Adrenal gland (tissue), 19 donors: ENCODE measurements at places on chromosomes 7 and 10.

DNA sequence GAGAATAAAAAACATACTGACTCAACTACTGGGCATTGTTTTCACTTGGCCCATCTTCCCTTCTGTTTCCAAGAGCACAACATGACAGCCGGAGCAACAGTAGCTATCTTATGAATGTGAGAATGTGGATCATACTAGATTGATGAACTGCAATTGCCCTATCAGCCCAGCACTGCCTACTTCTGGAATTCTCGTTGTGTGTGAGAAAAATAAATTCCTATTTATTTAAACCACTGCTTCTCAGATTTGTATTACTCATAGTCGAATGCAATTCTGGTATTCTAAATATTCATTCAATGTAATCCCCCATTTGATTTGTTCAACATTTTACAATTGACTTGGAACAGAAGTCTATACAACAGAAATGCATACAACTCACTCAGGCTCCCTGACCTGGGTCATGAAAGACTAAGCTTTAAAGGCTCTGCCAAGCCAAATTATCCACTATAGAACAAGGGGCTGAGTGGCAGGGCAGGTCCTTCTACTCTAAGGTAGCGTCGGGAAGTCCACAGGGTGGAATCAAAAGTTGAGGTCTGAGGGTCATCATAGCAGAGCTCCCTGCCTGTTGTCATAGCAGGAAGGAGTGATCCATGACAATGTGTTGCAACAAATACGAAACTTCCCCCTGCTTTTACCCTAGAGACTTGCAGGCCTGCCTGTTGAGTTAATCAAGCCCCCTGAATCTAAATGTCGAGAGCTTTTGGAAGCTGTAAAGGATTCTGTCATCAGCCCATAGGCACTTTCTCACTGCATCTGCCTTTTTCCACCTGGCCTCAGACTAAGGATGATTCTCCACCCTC, 12.4 kb upstream of the JAZF1 start:
- H3K4me1 ChIP-seq, result no peaks in the 10 kb centered on the region
- DNase-seq, result no peak
- no peak overlapping the region for H3K27ac ChIP-seq
- no peak overlapping the region for H3K4me3 ChIP-seq
- no peaks in the 10 kb centered on the region for H3K27me3 ChIP-seq

DNA sequence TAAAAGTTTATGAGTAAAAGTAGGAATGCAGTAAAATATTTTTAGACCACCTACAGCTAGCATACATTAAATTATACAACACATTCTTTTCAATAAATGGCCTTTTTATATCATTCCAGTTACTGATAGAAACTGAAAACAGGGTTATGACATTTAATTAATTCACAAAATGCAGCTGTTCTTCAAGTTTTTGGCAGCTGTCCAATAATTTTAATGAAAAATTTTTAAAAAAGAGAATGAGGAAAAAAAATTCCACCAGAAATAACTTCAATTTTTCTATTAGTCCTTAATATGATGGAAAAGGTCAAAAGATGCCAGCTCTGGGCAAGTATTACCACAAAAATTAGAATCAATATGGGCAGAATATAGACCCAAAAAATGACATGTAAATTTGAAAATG, 11.9 kb upstream of the LRRC72 start:
- H3K4me3 ChIP-seq, result no peak overlapping the region
- H3K4me1 ChIP-seq, result no peaks in the 10 kb centered on the region
- DNase-seq, result no peak
- no peaks in the 10 kb centered on the region for H3K36me3 ChIP-seq

GRCh38 chr7:93765475-93765874, 125.1 kb downstream of the TFPI2 start:
- no peaks in the 10 kb centered on the region for H3K36me3 ChIP-seq
- DNase-seq, result no peak
- no peak overlapping the region for H3K4me3 ChIP-seq
- H3K27me3 ChIP-seq, result no peaks in the 10 kb centered on the region
- H3K4me1 ChIP-seq, result no peaks in the 10 kb centered on the region

DNA sequence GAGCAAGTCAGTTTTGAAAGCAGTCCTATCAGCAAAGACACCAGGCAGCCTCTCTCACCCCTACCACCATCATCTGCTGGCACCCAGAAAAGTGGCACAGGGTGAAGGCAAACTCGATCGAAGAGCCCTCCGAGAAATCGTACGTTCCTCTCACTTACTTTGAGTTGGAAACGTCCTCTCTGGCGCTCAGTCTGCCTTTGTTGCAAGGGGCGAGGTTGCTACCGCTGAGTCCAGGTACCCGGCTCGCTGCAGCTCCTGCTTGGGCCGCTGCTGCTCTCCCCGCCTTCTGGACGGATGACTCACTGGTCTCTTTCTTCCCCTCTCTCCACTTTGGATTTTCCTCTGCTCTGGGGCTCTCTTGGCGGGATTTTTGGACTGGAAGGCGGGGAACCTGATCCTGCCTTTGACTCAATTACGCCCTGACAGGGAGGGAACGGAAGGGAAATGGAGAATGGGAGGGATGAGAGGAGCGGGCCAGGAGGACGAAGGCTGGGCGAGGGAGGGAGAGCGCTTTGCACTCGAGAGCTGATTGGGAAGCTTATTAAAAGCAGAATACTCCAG, at the start of gene PTN:
PTN (minus strand) TSS at position 453 of the 561 bp plus-strand sequence. CDS start 88,760 bp downstream, outside the sequence.
- peak; percentile 43 for DNase-seq
- no peaks in the 10 kb centered on the region for H3K27me3 ChIP-seq
- H3K36me3 ChIP-seq, result no peaks in the 10 kb centered on the region
- H3K27ac ChIP-seq, result no peak within 1 kb of the TSS
- H3K4me1 ChIP-seq, result no peaks in the 10 kb centered on the region

DNA sequence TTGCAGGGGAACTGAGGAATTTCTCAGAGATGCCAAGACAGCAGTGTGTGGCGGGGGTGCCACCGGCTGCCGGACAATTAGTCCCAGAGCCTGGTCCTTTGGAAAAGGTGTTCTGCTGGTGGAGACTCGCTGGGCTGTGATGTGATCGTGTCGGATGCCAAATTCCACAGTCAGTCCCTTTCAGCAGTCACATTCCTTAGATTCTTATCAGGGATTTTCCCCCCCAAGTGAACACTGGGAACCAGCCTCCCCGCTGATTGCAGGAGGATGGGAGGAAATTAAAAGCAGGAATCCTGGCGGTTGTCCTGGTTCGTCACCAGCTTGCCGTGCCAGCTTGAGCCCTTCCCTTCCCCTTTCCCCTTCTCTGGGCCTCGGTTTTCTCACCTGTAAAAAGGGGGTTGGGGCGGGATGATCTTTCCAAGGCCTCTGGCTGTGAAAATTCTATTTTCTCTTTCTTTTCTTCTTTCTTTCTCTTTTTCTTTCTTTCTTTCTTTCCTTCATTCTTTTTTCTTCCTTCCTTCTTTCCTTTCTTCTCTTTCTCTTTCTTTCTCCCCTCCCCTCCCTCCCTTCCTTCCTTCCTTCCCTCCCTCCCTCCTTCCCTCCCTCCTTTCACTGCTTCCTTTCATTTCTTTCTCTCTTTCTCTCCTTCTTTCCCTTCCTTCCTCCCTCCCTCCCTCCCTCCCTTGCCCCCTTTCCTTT, 39.6 kb downstream of the COL26A1 start:
- H3K27ac ChIP-seq, result peak overlapping the region; percentile 40
- H3K4me1 ChIP-seq, result no peaks in the 10 kb centered on the region
- peak; percentile 62 for DNase-seq
- H3K27me3 ChIP-seq, result no peaks in the 10 kb centered on the region
- H3K36me3 ChIP-seq, result no peaks in the 10 kb centered on the region

DNA sequence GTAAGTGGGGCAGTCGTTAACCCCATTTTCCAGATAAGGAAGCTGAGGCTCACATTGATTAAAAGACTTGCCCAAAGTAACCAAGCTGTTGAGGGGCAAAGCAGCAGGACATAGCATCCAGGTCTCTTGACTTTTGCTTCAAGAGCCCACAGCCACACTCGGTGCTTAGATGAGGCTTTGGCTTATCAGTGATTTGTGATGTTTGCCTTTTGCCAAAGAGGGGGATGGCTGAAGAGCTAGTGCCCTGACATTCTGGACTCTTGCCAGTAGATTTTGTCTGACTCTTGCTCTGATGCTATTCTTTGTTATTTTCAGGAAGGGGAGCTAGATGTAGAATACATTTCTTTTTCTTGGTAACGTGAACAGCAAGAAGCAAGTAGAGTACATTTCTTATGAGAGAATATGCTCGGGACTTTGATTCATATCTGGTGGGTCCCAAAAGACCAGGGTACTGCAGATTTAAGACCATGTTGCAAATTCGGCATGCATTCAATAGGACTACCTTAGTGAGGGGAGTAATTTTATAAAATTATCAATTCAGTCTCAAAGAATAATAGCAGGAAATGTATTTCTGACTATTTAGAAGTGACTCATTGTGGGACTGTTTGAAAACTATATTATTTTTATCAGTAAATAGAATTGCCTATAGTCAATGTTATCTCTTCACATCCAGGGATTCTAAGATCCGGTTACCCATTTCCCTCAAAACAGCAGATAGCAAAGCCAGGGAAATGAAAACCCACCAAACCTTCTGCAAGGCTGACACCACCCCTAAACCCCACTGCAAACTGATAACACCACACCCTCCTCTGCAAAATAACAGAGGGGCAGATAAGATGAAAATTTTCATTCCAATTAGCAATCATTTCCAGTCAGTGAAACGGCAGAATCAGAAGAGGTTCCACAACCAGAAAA, 180.0 kb upstream of the BMPER start:
- H3K36me3 ChIP-seq, result no peaks in the 10 kb centered on the region
- H3K4me1 ChIP-seq, result no peaks in the 10 kb centered on the region
- H3K4me3 ChIP-seq, result no peak overlapping the region
- H3K27ac ChIP-seq, result no peak overlapping the region
- no peaks in the 10 kb centered on the region for H3K27me3 ChIP-seq

GRCh38 chr10:111525696-111526095, 448.9 kb downstream of the ADRA2A start:
- no peaks in the 10 kb centered on the region for H3K4me1 ChIP-seq
- no peaks in the 10 kb centered on the region for H3K27me3 ChIP-seq
- no peak overlapping the region for H3K4me3 ChIP-seq
- H3K36me3 ChIP-seq, result no peaks in the 10 kb centered on the region
- no peak overlapping the region for H3K27ac ChIP-seq
- DNase-seq, result no peak

DNA sequence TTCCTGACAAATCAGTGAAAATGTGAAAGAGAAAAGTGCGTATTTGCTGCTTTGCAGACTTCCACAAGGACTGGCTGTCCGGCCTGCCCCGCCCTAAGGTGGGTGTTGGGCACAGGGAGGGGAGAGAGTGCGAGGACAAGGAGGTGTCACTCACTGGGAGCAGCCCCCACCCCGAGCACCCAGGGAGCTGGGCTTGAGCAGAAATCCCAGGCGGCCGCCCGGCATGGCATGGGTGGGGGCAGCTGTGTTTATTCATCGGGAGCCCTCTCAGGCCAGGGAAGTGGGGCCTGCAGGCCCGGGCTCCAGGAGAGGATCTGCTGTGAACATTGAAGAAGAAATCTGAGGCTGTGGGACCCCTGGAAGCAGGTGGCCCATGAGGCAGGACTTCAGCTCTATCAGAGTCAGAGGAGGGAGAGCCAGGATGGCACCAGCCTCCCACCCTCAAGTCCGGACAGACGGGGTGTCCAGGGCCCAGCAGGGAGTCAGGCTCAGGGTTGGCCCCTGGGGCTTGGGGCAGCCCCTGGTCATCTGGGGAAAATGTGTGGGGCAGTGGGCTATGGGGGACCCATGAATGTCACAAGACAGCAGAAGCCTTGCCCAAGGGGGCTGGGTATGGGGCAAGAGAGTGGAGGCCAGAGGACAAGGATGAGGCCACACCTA, 164.4 kb upstream of the PPP2R2D start:
- no peaks in the 10 kb centered on the region for H3K27me3 ChIP-seq
- no peaks in the 10 kb centered on the region for H3K4me1 ChIP-seq
- DNase-seq, result no peak
- no peak overlapping the region for H3K27ac ChIP-seq

DNA sequence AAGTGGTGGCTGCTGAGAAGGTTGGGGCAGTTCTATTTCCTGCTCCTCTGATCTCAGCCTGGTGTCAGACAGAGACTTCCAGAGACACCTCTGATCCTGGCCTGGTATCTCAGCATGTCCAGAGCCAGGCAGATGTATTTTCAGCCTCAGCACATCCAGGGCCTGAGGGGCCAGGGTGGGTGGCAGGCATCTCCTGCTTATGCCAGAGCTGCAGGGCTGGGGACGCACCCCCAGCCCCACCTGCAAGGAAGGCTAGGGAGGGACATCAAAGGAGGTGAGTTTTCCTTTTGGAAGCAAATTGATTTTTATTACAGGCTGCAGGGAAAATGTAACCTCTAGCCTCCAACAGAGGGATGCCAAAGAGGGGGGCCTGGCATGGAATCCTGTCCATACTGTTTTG, 36.7 kb downstream of the CFAP46 start:
- no peak for DNase-seq
- H3K36me3 ChIP-seq, result no peaks in the 10 kb centered on the region
- H3K4me3 ChIP-seq, result no peak overlapping the region
- H3K27ac ChIP-seq, result no peak overlapping the region
- H3K4me1 ChIP-seq, result no peaks in the 10 kb centered on the region

DNA sequence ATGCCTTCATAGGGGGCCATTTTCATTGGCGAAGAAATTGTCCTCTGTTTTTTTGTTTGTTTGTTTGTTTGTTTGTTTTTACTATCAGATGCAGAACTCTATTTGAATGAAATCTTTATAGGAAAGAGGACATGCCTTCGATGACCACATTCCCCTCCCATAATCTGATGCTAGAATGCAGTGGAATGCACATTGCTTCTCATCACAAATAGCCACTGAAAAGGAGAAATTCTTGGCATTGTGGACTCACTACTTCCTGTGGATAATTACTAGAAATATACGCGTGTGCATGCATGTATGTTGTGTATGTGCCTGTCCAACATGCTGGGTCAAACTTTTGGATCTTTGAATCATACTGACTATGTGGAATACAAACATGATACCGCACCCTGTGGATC, 70.5 kb upstream of the SFMBT2 start:
- H3K4me3 ChIP-seq, result no peak overlapping the region

DNA sequence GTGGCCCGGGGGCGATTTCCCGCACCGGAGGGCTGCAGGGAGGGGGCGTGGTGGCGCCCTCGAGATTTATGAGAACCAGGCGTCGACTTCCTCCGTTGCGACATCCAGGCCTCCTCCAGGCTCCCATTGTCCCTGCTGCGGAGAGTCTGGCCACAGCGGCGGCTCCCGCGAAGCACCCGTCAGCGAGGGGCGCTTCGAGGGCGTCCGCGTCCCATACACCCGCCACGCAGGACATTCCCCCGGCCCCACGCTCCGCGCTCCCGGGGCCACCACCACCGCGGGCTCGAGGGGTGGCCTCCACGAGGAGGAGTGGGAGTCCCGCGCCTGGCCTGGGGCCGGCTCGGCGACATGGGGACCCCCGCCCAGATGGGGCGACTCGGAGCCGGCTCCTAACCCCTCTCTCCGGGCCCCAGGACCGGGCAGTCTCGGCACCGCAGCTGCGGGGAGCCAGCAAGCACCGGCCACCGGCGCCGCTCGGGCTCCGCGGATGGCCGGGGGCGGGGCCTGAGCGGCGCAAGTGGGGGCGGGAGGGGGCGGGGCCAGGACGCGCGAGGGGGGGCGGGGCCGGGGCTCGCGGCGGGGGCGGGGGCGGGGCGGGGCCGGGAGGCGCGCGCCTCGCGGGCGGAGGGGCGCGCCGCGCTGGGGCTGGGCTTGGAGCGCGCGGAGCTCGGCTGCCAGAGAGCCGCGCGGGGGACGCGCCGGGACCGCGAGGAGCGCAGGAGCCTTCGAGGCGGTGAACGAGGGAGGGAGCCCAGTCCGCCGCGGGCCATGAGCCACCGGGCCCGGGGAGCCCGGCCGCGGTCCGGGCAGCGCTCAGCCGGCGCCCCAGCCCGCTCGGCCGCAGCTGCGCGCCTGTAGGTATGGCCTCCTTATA, at the start of gene SH2B2:
SH2B2 (plus strand) TSS at position 632 of the 874 bp plus-strand sequence. CDS start 13,683 bp downstream, outside the sequence.
- H3K36me3 ChIP-seq, result no peaks in the 10 kb centered on the region
- H3K4me1 ChIP-seq, result peaks cover 15% of the 10 kb centered on the region
- peak; percentile 81 for DNase-seq
- H3K27me3 ChIP-seq, result no peaks in the 10 kb centered on the region
